AG20443 (cell line): ENCODE measurements at places on chromosomes 4 and X.

GRCh38 chr4:147334478-147334877 lies 146.4 kb upstream of the EDNRA start:
- DNase-seq, result no peak

DNA sequence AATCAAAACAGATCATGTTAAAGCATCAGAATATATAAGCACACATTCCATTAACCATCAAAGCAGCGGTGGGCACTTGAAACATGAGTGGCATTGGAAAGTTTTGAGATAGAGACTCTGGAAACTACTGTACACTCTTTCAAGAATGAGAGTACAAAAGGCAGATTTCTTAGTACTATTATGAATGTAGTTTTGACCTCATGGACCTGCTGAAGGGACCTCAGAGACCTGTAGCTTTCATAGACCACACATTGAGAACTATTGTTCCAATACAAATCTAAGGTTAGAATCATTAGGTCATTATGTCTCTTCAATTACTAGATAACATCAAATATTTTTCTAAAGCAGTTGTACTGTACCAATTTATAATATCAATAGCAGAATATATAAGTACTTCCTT lies 283.6 kb downstream of the RPA4 start:
- no peak for DNase-seq

DNA sequence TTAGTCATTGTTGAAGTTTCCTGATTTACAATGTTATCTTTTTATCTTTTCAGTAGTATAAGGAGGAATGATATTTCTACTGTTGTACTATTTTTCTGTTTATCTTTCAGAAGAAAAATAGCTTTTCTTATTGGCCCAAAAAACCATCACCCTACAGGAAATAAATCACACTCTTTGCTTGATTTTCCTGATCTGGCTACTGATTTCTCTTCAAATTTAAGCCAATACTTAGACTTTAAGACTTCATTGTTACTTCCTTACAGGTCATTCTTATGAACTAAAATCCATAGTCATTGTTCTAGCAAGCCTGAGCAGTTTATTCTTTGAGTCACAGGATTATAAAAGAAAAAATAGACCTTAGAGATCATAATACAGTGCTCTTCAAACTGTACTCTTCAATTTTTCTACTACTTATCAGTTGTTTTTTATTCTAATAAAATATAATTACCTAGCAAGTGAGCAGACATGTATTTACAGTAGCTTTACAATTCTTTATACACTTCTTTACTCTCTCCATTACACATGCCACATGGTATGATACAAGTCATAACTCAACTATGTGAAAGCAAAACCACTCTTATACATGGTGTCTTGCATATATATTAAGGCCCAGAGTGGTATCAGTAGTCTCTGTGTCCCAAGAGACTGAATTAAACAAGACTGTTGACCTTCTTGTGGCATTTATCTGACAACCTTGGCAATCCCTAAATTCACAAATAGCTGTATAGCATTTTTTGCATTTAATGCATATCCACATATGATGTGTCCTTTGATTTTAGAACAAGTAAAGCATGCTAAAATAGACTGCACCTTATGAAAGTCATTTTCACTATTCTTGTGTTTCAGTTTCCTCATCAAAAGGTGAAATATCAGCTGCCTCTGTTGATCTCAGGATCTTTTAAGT lies 47.9 kb downstream of the TET2 start:
- no peak for DNase-seq

DNA sequence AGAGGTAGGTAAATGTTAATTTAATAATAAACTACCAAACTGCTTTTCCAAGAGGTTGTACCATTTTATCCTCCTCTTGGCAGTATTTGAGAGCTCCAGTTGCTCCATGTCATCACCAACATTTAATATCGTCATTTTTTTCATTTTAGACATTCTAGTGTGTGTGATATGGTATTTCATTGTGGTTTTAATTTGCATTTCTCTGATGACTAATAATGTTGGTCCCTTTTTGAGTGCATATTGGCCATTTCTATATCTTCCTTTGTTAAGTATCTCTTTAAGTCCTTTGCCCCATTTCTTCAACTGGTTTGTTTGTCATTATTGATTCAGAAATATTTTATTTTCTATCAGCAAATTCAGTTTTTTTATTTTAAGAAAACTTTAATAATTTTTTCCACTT lies 88.8 kb downstream of the MAPK10 start:
- no peak for DNase-seq

- peak; percentile 68 for DNase-seq
Measured at GRCh38 chrX:134622056-134622812, 36.0 kb downstream of the PLAC1 start.

DNA sequence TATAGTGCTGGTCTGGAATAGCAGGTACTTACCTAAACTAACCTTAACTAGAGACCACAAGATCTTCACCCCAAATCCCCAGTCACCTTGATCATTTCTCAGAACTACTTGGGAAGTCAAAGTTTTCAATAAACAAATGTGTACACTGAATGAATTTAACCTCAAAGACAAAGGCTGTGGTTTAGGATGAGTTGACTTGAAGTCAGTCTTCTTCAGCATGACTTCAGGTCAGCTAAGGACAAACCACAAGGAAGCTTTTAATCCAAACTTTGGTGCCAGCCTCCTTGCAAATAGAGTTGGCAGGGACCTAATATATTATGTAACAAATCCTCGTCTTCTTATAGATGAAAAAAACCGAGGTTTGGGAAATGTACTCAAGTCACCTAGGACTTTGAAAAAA lies 21.2 kb upstream of the VCX2 start:
- DNase-seq, result no peak

DNA sequence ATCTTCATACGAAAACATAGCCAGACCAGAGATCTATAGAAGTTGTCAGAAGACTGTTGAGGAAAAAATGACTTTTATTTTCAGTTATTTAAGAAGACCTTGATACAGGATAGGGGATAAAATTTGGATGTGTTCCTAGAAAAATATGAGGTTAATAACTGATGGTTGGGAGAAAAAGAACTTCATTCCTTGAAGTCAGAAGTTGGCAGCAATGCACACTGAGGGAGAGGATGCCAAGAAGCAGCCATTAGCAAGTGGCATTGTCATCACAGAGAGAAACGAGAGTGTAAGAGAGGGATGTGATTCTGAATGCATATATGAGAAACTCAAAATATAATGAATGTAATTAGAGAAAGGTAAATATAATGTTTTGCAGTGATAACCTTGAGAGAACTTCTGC lies 382.1 kb upstream of the EPHA5 start:
- no peak for DNase-seq

DNA sequence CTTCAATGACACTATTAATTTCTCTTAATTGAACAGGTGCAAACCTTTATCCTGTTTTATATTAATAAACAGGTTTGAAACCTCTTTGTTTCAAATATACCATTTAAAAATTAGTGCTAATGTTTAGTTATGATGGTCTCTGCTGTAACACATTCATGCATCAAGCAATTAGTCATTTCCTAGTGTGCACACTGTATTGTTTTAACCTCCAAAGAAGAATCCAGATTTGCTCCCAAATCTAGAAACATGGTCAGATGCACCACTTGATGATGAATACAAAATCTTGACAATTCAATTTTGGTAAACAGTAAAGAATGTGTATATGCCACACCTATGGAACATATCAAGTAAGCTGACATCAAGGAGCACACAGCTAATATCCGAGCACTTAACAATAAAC lies 157.1 kb downstream of the TRIML1 start:
- no peak for DNase-seq

DNA sequence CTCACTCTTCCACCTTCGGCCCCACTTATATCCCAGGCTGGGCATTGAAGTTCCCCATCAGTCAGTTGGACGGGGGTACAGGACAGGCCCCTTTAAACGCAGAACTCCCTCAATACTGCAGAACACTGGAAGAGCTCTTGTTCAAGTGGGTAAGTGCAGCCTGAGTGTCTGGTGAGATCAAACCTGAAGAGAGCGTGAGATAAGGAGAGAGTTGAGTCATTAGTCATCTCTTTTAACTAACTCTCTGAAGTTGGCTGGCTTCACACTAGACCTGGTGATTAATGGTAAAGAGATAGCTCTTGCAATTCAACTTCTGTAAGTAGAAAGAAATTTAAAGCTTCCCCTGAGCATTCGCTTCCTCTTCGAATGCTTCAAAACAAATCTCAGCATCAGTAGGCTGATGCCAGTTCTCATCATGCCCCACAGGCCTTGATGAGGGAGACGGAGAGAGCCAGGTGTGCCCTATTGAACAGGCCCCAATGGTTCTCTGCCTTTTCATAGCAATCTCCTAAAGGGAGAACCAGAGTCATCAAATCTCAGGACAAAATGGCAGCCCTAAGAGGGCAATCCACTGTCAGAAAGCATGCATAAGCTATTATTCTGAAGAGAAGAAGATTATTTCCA lies 41.0 kb upstream of the JADE1 start:
- DNase-seq, result no peak

DNA sequence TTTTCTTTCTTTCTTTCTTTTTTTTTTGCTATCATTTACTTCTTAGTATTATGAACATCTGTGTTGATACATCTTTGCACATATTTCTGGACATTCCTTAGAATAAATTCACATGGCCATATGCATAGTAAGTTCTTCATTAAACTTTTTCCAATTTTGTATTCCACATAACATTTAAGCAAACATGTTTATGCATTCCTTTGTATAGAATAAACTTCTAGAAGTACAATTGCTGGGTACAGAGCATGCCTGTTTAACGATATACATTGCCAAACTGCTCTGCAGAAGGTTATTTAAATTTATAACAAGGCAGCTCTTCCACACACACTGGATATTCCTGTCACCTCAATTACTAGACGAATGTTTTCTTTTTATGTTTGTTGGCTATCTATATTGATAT lies 36.0 kb upstream of the STIM2 start:
- DNase-seq, result no peak

GRCh38 chrX:40201329-40201885 lies 103.6 kb upstream of the BCOR start:
- DNase-seq, result no peak

DNA sequence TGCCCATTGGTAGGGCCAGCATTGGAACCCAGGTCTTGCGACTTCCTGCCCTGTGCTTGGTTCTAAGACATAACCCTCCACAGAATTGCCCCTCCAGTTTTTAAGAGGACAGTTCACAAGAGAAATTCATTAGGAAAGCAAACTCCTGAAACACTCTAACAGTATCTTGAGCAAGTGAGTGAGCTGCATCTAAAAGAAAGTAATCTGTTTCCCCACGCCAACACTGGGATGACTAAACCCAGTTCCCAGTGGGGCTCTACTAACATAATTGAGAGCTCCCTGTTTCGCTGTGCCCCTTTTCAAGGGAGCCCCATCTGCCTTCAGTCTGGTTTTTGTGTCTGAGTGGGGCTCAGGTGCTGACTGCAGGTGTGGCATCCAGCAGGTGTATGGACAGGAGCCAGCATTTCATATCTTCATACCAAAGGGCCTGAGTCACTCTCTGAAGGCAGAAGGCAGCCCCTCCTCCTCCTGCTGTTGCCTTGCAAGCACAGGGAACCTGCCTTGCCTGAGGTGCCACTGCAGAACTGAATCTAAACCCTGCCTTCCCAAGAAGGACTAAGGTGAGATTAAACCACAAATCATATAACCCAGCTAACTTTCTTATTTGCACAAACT lies 8.0 kb downstream of the AMOT start:
- DNase-seq, result no peak

- DNase-seq, result no peak
Measured at GRCh38 chr4:8029689-8030088, 90.0 kb upstream of the AFAP1 start.

DNA sequence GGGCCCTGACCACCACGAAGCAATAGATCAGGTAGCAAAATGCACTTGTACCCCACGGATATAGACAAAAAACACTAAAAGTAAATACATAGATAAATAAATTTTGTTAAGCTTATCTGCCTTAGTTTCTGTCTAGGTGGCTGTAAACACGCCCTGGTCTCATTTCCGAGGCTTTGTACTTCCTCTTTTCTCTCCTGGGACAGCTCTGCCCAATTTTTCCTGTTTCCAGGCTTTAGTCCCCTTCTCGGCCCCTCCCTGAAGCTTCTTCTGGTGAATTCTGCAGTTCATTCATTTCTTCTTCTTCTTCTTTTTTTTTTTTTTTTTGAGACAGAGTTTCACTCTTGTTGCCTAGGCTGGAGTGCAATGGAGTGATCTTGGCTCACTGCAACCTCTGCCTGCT lies 73.4 kb upstream of the STOX2 start:
- no peak for DNase-seq

- no peak for DNase-seq
Measured at GRCh38 chrX:110477593-110478228, 119.1 kb downstream of the RTL9 start.

- DNase-seq, result no peak
Measured at GRCh38 chr4:91064157-91064853, 937.1 kb downstream of the CCSER1 start.

DNA sequence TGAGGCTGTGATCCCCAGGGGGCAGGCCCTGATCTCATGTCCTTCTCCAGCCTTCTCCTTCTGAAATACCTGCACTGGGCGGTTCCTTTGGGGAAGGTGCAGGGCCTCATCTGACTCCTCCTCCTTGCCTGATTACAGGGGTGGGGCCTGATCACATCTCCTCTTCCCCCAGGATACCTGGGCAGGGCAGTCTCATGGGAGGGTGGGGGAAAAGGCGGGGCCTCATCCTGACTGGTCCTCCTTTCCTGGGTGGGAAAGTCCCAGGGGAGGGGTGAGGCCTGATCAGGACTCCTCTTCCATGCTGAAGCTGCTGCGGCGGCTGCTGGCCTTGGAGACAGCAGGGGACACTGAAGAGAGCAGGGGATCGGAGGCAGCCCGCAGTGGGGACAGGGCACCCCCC lies 13.3 kb downstream of the TFE3 start:
- no peak for DNase-seq

DNA sequence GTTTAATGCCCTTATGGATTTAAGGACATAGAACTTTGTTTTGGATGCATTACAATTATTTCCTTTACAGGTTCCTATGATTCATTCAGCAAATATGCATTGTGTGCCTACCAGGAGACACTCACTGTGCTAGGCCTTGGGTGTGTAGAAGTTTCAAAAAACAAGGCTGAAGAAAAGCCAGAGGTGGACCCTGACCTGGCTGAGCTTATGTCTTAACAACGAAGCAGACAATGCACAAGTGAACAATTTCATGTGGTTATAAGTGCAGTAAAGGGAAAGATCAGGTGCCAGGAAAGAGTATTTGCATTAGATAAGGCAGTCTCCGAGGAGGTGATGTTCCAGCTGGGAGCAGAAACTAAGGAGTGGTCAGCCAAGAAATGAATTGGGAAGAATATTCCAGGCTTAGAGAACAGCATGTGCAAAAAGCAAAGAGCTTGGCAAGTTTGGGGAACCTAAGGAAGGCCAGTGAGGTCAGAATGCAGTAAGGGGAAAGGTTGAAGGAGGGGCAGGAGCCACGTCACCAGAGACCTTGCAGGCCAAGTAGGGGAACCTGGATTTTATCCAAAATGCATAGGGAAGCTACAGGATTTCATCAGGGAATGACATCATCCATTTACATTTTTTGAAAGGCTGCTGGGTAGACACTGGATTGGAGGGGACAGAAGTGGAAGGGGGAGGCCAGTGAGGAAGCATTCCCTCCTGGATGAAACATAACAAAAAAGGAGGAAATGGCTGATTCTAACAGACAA lies 193.6 kb downstream of the SOWAHB start:
- DNase-seq, result no peak

DNA sequence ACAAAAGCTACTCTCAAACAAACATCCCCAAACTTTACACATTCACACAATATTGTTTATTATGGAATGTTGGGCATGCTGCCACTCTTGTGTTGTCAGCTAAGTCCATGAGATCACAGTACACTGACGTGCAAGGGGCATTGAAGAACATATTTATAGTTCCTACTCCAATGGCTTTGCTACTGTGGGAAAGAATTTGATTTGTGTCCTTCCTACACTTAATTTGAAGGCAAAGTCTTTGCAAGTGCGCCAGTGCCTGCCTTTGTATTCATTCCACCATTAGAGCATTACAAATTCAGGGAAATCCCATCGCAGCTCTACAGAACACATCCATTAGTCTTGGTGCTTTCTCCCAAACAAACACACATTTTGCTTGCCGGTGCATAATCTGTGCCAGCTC lies 45.4 kb upstream of the FTHL17 start:
- no peak for DNase-seq
